ENCODE measurements at places on chromosomes 5 and 9.

DNA sequence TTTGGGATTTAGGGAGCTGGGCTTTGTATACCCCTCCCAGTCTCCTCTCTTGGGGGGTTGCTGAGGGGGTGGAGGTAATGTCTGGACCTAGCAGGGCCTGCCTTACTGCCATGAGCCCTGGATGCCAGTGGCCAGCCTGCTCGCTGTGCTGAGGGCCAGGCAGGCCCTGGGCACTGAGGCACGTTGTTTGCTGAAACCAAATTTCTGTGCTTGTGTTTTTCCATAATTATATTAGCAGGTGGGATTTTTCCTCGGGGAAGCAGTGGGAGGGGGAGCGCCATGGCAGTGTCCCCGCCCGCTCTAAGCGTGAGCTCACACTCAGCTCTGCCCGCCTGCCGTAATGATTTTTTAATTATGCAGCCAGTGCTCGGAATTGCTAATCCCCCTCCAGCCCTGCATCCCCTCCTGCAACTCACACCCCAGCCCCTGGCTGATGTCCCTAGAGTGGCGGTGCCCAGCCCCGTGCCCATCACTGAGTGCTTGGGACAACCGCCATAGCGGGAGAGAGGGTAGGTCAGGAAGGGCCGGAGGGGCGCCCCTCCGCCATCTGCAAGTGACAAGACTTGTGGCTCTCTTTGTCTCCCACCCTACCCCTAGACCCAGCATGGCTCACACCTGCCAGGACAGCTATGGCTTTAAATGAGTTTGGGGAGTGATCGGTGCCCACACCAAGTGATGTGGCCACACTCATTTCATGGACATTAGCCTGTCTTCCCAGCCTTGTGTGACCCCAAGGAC lies 20.9 kb downstream of the CXXC5 start:
- no peak for DNase-seq

- DNase-seq = no peak
Observed at GRCh38 chr5:35127006-35127405, 79.3 kb upstream of the AGXT2 start.

- no peak for DNase-seq
Observed at GRCh38 chr5:100706776-100707175, 171.6 kb downstream of the FAM174A start.

GRCh38 chr5:69209602-69210001 lies 20.2 kb downstream of the CENPH start:
- DNase-seq = no peak

DNA sequence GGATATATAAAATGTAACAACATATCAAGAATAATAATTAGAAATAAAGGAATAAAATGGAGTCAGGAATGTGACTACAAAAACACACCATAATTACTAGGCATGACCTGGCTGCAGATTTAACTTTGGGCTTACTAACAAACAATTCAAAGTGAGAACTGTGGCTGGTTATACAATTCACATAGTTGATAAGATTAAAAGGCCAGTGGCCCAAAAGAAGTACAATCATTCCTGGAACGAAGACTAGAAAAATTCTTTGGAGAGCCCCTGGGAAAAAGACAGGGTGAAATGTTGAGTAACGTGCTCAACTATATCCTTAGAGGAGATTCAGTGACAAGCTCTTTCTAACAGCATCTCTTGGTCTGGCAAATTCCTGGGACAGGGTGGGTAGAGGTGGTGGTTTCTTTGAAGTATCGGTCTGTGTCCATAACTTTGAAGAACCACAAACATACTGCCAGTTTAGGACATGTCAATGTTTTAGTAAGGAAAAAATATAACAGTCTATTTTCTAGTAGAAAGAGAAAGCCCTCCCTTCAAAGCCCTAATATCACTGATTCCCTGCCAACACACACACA lies 75.0 kb upstream of the IL6ST start:
- DNase-seq = no peak

DNA sequence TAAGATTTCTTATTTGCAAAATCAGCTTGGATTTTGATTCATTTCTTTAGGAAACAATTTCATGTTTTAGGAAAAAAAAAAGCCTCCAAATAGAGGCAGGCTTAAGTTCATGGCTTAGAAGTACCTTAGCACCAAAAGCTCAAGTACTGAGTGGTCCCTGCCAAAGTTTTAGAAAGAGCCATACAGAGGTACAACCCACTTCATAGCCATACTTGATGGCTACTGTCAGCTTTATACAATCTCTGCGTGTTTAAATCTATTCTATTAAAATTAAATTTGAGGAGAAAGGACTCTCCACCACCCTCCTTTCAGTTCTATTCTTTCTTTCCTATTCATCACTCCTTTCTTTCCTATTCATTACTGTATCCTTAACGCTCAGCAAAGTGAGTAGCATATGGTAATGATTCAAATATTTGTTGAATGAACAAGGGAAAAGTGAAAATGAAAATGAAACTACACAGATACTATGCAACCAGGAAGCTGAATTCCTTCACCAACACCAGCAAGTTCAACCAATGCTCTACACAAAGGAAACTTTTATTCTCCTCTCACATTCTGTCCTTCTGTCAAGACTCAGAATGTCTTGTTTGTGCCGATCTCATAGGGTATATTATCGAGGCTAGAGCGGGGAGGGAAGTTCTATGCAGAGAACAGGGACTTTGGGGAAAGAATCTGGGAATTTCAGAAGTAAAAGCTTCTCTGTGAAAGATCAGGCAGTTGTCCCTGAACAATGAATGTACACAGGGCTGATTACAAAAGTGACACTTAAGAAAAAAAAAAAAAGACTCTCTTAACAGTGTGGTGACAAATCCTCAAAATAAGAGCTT lies 138.6 kb upstream of the SPEF2 start:
- DNase-seq = no peak
